ENCODE measurements at places on chromosomes 4 and X.
A peak's percentile ranks its signal among the peaks of the same experiment; 100 is the strongest.

GRCh38 chr4:29052266-29052665 is 1667.9 kb upstream of the PCDH7 start:
- no peak for DNase-seq

DNA sequence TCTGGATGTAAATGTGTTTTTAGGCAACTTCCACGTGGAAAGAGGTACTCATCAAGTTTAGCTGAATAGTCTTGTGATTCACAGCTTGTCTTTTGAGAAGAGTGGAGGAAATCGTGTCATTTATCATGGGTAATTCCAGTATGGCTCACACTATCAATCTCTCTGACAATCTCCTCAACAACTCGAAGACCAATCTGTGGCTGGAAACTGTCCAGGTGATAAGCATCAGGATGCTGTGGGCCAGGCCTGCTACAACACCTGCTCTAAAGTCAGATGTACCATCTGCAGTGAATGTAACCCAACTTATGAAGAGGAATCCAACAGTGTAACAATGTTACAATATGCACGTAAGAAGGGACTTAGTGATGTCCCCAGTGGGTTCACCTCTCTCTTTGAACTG is 132.1 kb upstream of the GK2 start:
- DNase-seq: no peak

DNA sequence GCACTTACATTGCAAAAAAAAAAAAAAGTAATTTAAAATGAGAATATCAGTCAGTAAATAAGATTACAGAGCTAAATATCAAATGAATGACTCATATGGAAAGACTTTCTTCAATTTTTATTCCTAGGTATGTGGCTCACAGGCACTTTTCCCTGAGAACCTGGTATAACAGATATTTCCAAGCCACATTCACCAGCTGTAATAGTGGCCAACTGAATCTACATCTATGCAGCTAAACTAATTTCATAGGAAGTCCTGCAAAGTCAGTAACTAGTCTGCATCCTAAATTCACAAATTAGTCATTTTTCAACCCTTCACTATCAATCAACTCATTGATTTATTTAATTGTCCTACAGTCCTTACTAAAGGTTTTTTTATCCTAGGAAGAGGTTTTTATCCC is 5.6 kb downstream of the PDE5A start:
- DNase-seq: no peak

DNA sequence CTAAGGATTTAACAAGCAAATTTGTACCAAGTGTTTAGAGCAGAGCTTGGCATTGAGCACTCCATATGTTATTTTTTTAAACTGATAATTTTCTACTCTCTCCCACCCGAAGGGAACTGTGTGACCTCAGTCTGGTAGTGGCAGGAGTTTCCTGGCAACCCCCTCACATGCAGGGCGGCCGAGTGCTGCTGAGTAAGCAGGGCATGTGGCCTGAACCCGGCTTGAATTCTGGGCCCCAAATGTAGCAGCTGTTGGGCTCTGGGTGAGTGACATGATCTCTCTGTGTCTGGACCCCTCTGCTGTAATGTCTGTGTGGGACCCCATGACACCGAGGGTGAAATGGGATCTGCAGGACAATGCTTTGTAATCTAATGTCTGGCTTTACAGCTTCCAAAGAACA is 13.6 kb upstream of the C4orf50 start:
- DNase-seq: no peak

DNA sequence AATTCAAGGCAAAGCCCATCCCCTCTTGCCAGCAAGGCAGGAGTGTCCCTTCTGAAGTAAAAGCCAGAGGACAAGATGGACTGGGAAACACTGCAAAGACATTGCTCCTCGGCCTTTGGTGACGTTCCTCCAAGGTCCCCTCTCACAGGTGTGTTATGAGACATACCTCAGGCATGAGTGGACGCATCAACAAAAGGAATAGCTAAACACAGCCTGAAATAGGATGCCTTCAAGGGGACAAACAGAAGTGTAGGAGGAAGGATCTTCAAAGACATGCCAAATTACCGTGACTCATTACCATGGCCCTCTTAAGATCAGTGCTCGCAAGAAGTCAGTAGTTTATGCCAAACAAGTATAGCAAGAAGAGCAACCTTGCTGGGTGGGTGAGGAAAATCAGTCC is 6.0 kb upstream of the IDS start:
- DNase-seq: no peak

DNA sequence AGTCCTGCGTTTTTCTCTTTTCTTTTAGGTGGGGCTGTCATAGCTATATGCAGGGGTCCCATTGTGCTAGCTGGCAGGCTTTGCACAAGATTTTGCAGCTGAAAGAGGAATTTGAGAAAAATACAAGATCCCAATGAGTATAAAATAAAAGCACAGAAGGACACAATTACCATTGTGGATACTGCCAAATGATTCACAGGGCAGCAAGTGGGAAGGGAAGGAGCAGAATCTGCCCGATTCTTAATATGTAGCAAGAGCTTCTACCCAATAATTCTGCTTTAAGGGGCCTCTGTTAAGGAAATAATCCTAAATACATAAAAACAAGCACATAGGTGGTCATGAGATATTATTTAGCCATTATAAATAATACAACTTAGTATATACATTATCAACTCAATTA is 25.9 kb upstream of the ING2 start:
- no peak for DNase-seq

GRCh38 chr4:48944252-48944651 is 37.7 kb upstream of the OCIAD2 start:
- no peak for DNase-seq

DNA sequence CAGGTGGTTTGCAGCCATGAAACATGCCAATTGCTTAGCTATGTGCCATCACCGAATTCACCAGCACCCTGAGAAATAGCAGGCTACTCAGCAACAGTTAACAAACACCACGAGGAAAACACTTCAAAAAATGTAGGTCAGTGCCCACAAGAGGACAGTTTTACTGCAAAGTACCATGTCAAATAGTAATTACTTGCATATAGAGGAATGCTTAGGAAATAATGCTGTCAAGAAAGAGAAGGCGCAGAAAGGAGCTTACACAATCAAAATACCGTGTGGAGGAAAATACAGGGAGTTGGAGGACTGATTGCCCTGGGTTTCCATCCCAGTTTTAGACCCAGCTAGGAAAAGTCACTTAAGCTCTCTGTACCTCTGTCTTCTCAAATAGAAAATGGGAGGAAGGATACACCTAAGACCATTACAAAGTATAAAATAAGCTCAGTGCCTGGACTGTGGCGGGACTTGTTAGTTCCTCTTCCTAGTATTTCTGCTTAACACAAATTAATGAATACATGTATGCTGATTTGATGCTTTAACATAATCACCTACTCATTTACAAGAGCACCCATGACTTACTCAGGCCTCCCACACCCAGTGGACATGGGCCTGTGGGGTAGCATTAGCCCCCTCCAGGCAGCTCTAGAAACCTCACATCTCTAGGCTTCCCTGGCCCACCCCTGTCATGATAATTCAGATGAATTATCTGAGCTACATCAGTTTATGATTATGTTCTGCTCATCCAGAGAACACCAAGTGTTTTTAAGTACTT is 44.5 kb upstream of the IL21 start:
- no peak for DNase-seq

DNA sequence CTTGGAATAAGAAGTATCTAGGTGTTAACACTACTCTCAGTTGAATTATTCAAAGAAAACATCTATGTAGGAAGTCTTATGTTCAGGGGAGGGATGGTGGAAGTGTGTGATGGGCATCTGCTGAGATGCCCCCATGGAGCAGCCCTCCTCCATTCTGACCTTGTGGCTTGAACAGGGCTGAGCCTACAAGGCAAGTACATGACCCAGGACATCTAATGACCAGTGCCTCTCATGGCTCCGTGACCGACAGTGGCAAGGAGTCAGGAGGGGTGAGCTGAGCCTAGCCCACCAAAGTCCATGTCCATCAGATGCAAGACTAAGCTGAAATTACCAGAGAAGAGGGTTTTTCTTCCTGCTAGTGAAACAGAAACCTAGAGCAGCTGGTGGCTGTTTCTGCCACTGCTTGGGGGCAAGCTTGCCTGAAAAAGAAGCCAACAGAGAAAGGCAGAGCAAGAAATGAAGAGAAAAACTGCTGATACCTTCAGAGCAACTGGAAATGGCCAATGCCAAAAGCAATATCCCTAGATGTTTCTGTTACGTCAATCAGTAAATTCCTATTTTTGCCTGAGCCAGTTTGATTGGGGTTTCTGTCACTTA is 113.5 kb downstream of the TSPAN5 start:
- DNase-seq: no peak

GRCh38 chrX:150225266-150225665 is 137.9 kb upstream of the MAMLD1 start:
- DNase-seq: no peak

DNA sequence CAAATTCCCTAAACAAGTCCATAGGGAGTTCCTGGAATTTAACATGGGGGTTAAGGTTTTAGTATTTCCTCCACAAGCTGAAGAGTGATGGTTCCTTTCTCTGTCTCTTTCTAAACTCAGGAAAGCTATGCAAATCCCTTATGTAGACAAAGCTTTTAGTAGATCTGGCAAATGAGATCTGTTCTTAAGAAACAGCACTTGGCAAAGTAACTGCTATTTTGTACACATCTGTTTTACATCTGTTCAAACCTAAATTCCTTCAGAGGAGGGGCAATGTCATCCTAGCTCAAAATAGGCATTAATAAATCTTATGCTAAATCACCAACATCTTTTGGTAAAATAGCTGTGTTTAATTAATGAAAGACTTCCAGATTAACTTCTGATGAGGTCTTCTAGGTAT is 137.8 kb upstream of the TBC1D9 start:
- peak; percentile 53 for DNase-seq

DNA sequence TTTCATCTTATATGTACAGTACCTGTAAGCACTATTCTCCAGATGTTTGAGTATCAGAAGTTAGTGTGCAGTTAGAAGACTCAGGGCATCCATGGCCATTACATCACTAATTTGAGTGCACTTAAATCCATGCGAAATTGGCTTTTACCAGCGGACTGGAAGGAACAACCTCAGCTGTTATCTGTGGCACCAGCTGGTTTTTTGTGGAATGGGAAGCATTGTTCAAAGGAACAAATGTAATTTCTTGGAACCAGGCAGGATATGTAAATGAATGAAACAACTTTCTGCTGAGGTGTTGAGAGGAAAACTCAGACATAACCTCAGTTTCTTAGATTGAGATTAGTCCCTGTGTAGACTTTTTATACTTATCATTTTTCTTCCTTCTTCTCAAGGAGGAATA is 60.2 kb downstream of the PDGFRA start:
- DNase-seq: no peak

DNA sequence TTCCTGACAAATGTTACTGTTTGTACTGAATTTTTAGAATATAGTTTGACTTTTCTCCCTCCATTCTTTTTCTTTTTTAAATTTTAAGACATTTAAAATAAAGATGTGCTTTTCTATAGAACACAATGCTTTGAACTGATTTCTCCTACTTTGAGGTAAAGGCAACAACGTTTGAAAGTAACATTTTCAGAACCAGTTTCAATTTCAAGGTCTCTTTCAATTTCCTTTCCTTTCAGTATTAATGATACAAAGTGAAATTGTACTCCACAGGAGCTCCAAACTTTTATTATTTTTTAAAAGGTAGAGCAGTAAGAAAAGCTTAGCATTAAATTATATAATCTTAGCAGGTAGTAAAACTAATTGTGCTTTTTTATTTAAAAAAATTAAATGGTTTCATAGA is 54.9 kb downstream of the NDST4 start:
- no peak for DNase-seq

Data from AG04450 (cell line).